NCI-H774 (cell line): ENCODE measurements at places on chromosomes 3 and 15.
A peak's percentile ranks its signal among the peaks of the same experiment; 100 is the strongest.

DNA sequence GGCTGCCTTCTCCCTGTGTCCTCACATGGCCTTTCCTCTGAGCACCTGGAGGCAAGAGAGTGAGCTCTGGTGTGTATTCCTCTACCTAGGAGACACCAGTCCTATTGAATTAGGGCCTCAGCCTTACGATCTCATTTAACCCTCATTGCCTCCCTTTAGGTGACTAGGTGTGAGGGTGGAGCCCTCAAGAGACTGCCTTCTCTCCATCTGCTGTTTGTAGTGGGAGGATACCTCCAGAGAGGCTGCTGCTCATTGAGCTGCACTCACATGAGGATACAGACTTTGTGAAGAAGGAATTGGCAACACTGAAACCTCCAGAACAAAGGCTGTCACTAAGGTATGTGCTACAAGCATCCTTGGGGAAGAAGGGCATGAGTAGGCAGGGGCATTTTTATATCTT, at the start of gene CCR8:
Gene CCR8, plus strand, starts transcription at position 217 of the 400 bp plus-strand sequence. CDS start 2,623 bp downstream, outside the sequence.
- DNase-seq = peak; percentile 7

GRCh38 chr3:182330646-182331045, 462.7 kb upstream of the ATP11B start:
- DNase-seq = no peak

GRCh38 chr3:12430086-12430485, 54.2 kb upstream of the TSEN2 start:
- no peak for DNase-seq

GRCh38 chr3:158430448-158430847, 140.5 kb upstream of the MLF1 start:
- no peak for DNase-seq

DNA sequence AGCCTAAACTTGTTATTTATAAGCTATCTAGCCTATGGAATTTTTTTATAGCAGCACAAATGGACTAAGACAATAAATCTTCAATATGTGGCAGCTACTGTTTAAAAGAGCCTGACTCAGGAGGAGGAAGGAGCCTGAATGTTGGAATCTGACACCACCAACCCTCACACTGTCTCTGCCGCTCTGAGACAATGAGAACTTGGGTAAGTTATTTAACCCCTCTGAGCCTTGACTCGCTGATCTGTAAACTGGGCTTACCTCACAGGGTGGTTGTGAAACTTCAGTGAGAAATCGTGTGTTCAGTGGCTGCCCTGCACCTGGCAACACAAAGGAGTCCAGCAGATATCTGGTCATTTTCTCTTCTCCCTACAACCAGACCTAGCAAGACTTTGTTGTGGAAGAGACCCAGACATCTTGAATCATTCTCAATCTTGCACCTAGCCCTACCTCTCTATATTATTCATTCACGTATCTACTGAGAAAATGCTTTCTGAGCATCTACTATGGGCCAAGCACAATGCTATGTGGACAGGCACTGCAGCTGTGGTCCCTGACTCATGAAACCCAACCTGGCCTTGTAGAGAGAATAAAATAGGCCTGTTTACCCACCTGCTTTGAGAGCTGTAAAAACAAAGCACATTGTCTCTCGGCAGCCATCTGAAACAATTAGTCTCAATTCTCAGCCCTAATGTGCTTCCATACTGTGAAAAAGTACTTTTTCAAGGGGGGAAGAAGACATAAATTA, 81.9 kb upstream of the SLC25A36 start:
- peak; percentile 70 for DNase-seq

DNA sequence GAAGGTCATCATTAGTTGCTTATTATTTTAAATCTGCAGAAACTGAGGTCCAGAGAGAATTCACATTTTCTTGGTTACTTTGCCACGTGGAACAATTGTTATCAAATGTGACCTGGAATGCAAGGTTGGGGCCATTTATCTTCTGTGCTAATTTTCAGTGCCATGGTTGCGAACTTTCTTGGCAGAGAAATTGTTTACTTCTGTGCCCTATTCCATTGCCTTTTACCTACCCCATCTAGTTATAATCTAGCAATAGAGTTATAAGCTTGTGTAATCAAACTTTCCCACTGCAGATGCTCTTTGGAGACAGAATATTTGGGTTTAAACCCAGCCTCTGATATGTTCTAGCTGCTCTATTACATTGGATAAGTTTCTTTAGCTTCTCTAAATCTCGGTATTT, 242.9 kb downstream of the LPP start:
- no peak for DNase-seq

- DNase-seq = no peak
These were observed 118.4 kb upstream of the TMC3 start for GRCh38 chr15:81492331-81492968.

DNA sequence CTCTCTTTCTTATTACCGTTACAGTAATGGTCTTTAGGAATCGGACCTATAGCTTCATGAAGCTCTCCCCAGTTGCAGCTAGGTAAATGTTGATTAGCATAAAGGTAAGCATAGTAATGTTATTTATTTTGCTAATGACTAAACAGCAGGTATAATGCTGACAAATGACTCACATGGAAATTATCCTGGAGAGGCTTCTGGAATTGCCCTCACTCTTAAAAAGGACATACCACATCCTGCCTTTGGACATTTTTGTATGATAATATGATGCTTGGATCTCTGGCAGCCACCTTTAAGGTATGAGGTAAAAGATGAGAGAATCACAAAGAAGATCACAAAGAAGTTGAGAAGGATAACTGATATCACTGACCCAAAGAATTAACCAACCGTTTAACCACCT, 238.6 kb downstream of the CHL1 start:
- no peak for DNase-seq

GRCh38 chr3:191424881-191425280, 36.1 kb upstream of the PYDC2 start:
- DNase-seq = no peak
